ENCODE measurements at places on chromosomes 5 and 9.

- DNase-seq, result no peak
Measured at GRCh38 chr5:57900381-57900944, 417.9 kb upstream of the ACTBL2 start.

GRCh38 chr5:179373101-179373934 lies 28.1 kb upstream of the ADAMTS2 start:
- DNase-seq, result no peak

GRCh38 chr5:17090839-17091238 lies 126.6 kb upstream of the BASP1 start:
- no peak for DNase-seq

DNA sequence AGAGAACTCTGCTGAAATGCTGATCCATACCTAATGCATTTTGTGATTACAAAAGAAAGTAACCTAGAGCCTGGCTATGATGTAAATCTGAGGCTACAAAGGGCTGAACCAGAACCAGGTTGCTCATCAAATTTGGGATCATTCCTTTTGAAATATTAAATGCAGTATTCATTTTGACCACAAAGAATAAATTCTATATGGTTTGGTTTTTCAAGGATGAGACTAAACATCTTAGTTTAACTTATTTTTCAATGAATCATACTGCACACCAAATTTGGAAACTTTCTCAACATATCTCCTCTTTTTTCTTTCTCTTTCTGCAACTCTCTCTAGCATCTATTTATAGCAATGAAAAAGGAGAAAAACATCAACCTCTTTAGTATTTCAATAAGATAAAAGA lies 46.5 kb downstream of the CEMIP2 start:
- peak; percentile 59 for DNase-seq

DNA sequence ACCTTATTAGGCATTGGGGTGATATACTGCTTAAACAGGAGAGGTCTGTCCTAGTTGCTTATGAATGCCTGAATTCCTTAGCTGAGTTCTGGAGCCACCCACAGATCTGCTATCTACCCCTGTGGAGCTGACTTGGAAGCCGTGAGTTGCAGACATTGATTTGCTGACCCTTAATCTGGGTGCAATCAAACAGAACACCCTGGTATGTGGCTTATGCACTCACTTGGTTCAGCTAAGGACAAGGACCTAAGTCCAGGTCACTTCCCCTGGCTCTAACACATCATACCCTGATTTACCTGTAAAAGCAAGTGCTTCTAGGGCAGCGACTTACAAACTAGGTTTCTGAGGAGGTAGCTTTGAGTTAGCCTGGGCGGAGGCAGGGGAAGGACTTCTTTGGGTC lies 41.6 kb upstream of the TLR4 start:
- no peak for DNase-seq

DNA sequence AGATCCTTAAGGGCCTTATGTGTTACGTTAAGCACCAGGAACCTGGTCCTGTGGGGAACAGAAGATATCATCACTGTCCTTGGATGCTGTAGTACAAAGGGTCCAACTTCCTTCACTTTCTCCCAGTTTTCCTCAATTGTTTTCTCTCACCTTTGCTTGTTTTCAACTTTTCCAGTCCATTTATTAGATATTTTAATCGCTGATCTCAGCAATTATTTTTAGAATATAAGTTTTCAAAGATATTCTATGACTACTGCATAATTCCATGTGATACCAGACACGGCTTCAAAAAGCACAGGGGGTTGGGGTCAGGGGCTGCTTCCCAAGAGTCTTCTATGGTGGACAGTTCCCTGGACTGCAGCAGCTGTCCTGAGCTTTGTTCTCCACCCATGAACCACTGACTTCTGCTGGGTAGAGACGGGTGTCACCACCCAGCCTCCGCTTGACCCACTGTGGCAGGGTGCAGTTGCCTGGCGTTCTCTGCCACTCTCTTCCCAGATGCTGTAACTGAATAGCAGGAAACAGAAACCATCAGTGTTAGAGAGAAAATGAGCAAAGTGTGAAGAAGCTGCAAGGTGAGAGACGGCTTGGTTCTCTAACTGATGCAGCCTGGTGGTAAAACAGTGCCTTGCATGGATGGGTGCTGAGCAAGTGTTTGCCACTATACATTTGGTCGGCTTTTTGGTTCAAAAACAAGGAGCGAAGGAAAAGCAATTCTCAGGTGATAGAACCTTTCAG lies 383.0 kb downstream of the RAB3C start:
- DNase-seq, result no peak

DNA sequence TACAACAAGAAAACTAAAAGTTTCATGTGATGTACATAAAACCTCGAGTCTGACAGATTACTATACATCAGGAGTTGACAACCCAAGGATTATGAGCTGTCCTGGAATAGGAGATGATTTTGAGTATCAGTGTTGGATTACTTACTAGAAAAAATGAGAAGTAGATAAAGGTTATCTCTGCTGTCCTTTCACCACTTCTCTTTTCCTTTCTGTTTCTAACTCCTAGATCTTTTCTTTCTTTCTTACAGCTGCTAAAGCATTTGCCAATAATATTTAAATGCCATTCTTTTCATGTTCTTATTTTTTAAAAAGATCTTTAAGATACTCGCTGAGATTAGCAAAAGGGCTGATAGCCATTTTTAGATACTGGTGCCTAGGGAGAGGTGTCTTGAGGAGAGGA lies 14.8 kb downstream of the RBM27 start:
- no peak for DNase-seq

- DNase-seq, result no peak
Measured at GRCh38 chr5:40988746-40989510, 79.6 kb downstream of the C7 start.

DNA sequence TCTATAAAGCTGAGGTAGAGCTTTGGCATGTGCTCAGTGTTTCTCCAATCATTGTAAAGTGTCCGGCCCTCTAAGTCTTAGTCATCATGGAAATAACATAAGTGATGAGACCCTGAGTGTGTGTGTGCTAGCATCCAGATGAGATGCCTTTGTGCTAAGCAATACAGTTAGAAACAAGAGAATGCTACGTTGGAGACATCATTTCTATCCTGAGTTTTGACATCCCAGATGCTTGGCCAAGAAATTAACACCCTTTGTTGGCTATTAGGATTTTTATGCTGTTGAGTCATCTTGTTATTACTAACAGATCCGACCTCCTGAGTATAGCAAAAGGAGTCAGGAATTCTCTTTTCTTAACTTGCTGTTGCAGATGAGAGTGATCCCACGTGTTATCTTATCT lies 508.0 kb downstream of the GADD45G start:
- DNase-seq, result peak; percentile 99

DNA sequence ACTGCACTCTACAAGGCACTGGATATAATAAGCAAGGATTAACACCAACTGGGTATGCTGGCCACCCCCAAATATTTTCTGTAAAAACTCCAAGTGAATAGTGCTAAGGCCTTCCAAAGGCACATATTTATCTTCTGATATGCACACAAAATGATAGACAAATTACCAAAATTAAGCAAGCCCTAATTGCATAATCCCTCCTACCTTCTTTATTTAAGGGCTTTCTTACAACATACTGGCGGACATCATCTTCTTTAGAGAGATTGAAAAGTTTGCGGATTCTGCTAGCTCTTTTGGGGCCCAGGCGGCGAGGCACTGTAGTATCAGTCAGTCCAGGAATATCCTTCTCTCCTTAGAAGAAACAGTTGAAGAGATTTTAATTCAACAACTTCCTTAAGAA lies 1.9 kb downstream of the RPS6 start:
- DNase-seq, result no peak

GRCh38 chr9:38195737-38196161 lies 126.7 kb upstream of the SHB start:
- no peak for DNase-seq

DNA sequence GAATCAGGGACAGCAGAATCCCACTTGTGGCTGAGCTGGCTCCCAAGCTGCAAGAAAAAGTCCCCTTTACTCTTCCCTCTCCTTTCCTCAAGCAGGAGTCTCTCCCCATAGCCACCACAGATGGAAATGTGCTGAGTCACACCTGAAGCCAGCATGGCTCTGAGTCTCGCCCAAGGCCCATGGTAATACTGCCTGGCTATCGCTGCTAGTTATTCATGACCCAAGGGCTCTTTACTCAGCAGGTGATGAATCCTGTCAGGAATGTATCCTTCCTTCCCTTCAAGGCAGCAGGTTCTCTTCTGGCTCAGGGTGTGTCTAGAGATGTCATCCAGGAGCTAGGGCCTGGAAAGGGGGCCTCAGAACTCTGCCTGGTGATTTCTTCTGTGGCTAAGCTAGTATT lies 403.3 kb upstream of the PTPRD start:
- DNase-seq, result no peak

DNA sequence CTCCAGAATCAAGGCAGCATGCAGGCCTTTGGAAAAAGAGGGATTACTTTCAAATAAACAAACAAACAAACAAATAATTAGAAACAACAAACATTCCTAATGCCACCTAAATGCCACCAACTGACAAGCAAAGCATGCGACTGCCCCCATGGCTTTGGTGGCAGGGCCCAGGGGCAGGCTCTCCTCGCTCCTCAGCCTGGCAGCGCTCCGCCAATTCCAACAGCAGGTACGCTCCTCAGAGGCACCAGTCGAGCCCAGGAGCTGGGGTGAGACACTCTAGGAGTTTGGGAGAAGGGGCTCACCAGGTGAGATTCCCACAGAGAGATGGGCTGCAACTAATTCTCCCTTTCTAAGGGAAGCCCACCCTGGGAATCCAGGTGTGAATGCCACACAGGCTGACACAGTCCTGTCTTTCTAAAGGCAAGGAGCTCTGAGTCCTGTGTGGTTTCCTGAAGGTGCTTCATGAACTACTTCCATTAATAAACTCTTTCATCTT lies 27.8 kb downstream of the CSF2 start:
- no peak for DNase-seq

DNA sequence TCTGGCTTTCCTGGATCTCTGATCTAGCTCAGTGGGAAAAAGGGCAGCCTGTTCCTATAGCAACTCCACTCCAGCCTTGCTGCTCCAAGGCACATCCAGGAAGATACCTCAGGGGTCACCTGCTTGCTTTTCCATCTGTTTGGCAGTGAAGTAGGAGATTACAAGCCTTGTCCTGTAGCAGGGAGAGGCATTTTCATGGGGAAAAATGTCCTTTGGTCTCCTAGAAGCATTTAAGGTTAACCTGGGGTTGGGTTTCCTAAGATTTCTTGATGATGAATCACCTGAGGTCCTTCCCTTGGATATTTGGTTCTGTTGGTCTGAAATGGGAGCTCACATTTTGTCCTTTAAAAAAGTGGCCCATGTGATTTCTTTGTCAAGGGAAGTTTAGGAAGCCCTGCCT lies 1.5 kb upstream of the TMEM174 start:
- DNase-seq, result no peak

- DNase-seq, result peak; percentile 36
Measured at GRCh38 chr5:57411982-57412381, 70.6 kb downstream of the ACTBL2 start.

DNA sequence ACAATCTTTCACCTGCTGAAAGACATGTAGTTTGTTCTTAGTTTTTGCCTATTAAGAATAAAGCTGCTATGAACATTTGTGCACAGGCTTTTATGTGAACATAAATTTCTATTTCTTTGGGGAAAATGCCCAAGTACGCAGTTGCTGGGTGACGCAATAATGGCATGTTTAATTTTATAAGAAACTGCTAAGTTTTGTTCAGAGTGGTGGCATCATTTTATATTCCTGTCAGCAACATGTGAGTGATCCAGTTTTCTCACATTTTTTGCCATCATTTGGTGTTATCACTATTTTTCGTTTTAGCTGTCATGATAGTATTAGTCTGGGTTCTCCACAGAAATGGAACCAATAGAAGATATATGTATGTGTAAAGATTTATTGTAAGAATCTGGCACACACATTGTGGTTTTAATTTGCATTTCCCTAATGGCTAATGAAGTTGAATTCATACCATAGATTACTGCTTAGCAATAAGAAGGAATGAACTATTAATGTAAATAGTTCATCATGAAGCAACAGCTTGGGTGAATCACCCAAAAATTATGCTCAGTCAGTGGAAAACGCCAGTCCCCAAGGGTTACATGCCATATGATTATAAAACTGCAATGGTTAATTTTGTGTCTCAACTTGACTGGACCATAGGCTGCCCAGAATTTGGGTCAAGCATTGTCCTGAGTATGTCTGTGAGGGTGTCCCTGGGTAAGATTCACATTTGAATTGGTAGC lies 358.6 kb downstream of the MSX2 start:
- peak; percentile 37 for DNase-seq

DNA sequence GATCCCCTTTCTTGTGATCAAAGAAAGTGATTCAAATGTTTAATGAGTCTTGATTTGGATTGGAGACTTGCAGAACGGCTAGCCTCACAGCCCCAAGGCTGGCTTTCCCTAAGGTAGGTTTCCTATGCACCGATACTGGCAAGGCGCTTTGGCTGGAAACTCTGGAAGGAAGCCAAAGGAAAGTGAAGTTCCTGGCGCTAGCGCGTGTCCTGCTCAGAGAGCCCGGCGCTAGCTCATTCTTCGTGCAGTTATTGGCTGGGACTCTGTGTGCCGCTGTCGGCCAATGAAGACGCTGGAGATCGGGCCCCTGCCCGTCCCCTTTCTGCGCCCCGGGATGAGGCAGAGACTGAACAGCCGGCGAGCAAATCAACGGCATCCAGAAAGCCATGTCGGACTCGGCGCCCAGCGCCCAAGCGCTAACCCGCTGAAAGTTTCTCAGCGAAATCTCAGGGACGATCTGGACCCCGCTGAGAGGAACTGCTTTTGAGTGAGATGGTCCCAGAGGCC lies at the start of gene PCDHGC3:
PCDHGC3 (plus strand) TSS at position 342 of the 507 bp plus-strand sequence; CDS start at position 493, 151 bp downstream.
- peak; percentile 97 for DNase-seq

- peak; percentile 51 for DNase-seq
Measured at GRCh38 chr5:114391321-114391720, 29.5 kb downstream of the KCNN2 start.

- no peak for DNase-seq
Measured at GRCh38 chr5:181070523-181070922, 30.5 kb downstream of the BTNL9 start.

- DNase-seq, result no peak
Measured at GRCh38 chr9:130668659-130669058, 4.3 kb downstream of the PRDM12 start.

- DNase-seq, result peak; percentile 33
Measured at GRCh38 chr5:76766746-76767145, 50.8 kb downstream of the F2R start.

GRCh38 chr5:143695244-143695864 lies 116.6 kb upstream of the HMHB1 start:
- no peak for DNase-seq

DNA sequence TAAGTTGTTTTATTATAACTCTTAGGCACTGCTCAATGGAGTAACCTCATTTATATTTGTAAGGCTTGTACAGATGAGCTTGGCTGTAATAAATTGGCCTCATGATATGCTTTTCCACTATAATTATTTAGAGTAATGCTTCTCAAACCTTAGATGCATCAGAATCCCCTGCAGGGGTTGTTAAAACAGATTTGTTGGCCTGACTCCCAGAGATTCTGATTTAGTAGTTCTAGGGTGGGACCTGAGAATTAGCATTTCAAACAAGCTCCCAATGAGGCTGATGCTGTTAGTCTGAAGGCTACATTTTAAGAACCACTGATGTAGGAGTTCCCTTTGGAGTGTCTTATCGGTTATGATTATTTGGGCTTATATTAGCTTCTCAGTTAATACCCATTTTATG lies 38.2 kb upstream of the ARSB start:
- DNase-seq, result no peak

GRCh38 chr9:130054820-130055219 lies 1.1 kb downstream of the GPR107 start:
- no peak for DNase-seq
